ENCODE measurements at places on chromosomes 1 and 21.

- DNase-seq = no peak
These were observed 51.7 kb upstream of the ACADM start for GRCh38 chr1:75672528-75673393.

GRCh38 chr1:63968663-63969440, 195.0 kb downstream of the ROR1 start:
- no peak for DNase-seq

- DNase-seq = no peak
These were observed 58.3 kb downstream of the CHD5 start for GRCh38 chr1:6121651-6122370.

GRCh38 chr1:67434491-67434890, 4.3 kb upstream of the SERBP1 start:
- DNase-seq = no peak

DNA sequence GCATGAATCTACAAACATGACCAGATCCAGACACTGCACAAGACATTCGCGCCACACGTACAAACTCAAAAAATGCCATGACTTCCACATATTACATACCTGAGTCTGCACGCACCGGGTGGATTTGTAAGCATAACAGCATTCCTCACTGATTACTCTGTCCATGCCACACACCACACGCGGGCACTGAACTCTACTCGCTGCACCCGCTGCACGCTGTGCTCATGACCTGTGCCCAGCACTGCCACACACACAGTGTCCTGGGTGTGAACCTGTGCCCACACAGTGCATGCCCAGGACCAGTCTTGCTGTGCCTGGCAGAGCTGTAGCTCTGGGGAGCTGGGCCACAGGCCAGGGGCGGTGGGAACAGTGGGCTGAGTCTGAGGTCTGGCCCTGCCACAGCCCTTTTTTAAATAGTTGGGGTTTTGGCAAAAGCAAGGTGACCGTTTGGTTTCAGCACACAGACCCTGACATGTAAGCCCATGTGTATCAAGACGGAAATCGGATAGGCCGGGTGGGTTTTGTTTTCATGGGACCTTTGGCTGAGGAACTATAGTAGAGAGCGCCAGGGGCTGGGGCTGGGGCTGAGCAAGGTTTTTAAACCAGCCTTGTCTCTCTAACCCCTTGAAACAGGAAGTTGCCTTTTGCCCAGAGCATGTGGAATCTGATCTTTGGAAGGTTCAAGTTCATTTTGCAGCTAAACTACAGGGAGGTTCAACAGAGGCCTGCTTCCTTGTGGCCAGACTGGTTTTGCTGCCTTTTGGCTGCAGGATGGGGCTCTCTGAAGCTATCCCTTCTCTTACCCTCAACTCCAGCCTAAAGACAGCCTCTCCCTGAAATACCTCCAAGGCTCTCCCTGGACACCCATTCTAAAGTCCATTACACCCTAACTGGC, 12.3 kb upstream of the GOLT1A start:
- DNase-seq = no peak

- no peak for DNase-seq
These were observed 25.8 kb downstream of the RIPPLY3 start for GRCh38 chr21:37032293-37032692.

- no peak for DNase-seq
These were observed 4.1 kb downstream of the CD84 start for GRCh38 chr1:160575112-160575664.

DNA sequence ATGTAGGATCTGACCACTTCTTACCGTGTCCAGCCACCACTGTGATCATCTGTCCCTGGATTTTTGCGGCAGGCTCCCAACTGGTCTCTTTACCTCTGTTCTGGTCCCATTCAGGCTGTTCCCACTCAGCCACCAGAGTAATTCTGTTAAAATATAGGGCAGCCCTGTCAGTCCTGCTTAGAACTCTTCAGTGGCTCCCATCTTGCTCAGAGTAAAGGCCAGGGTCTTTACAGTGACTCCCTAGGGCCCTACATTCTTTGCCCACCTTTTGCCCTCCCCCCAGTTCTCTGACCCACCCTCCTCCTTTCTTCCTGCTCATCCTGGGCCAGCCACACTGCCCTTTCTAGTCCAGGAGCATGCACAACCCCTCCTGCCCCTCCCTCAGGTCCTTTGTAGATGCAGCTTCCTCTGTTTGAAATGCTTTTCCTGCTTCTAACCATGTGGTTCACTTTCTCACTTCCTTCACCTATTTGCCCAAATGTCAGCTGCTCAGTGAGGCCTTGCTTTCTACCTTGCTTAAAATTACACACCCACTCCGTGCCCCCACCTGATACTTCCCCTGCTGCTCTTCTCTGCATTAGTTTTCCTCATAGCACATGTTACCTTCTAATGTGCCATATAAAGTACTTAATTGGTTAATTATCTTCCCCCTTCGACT, 7.8 kb downstream of the UBIAD1 start:
- no peak for DNase-seq

DNA sequence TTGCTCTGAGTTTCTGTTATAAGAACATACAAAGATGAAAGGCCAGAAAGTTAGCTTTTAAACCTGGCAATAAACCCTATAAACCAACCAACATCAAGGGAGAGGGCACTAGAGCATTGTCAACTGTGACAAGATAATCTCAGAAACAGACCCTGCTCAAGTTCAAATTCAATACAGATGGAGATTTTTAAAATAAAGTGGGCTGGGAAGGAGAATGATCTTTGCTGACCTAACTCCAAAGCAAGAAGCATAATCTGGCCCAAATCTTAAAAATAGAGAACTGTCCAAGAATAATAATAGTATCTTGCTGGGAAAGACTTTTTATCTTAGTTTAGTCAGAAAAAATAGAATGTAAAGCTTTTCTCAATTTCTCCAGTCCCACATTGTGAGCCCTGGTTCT, 485.5 kb downstream of the DISC1 start:
- no peak for DNase-seq

DNA sequence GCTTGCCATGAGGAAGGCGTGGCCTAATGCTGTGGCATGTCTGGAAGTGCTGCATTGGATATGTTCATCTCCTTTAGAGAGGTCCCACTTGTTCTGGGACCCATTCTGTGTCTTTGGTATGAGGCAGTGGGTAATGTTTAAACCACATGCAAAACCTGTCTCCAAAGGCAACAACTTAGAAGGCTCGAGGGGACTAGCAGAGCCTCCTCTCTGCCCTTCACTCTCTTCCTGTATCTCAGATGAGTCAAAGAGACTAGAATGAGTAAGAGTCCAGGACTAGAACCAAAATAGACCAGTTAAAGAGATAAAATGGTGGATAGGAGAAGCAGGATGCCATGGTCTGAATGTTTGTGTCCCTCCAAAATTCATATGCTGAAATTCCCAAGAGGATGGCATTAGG, 220.8 kb upstream of the KIAA0040 start:
- DNase-seq = no peak

GRCh38 chr1:150015651-150016131, 5.2 kb upstream of the OTUD7B start:
- DNase-seq = no peak

GRCh38 chr1:149942207-149942606, 5.5 kb upstream of the MTMR11 start:
- no peak for DNase-seq

GRCh38 chr1:236795757-236796667, 920 bp downstream of the MTR start:
- DNase-seq = peak; percentile 64

- peak; percentile 28 for DNase-seq
These were observed 27.5 kb upstream of the TCEA3 start for GRCh38 chr1:23452011-23452411.

- no peak for DNase-seq
These were observed 503 bp upstream of the PIGM start for GRCh38 chr1:160032165-160032820.

DNA sequence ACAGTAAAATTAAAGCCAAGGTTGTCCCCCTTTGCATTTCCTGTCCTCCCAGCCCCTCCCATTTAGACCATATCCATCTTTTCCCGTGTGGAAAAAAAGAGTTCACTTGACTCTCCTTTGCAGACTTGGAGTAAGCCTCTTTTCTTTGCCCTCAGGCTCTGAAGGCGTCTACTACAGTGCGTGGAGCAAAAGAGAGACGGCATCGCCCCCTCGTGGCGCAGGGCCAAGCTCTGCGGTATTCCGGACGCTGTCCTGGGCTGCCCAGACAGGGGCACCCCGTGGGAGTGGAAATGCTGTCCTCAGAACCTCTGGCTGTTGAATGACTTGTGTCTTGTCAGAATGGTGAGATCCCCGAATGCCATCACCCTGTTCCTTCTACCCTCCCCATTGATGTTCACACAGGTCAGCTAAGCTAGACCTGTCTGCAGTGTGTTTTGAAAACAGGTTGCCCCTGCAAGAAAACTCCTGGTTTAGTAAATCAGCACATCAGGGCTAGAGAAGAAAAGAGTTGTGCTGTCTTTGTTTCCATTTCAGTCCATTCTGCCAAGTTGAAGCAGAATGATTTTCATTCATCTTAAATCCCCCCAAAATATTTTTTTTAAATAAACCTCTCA, 12.3 kb upstream of the GJA8 start:
- peak; percentile 4 for DNase-seq

GRCh38 chr1:239811211-239811885, 280.3 kb upstream of the FMN2 start:
- peak; percentile 2 for DNase-seq

GRCh38 chr21:19463966-19464365, 1060.4 kb upstream of the TMPRSS15 start:
- DNase-seq = no peak

DNA sequence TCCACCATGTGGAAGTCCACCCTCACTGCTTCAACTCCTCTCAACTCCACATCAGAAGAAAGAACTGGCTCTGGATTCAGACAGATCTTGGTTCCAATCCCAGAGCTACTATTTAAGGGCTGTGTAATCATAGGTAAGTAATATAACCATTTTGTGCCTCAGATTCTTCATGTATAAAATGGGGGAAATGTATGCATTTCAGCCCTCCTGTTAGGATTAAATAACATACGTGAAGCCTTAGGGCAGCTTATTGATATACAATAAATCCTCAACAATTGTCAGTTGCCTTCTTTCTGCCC, 23.3 kb downstream of the OTUD7B start:
- no peak for DNase-seq

DNA sequence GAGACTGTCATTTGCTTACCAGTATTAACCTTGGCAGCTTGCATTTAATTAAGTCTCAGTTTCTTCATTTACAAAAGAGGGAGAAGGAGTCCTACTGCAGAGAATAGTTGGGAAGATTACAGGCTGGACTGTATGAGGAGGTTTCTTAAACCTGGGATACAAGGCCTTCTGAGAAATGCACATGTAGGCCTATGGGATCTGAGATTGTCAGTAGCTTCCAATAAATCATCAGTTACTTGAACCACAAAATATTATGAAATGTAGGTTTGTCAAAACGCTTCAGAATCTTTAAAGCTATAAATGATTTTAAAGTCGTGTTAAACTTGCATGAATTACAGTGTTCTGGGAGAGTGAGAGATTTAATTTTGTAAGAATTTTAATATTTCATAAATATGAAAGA, 69.6 kb downstream of the NRIP1 start:
- DNase-seq = no peak

DNA sequence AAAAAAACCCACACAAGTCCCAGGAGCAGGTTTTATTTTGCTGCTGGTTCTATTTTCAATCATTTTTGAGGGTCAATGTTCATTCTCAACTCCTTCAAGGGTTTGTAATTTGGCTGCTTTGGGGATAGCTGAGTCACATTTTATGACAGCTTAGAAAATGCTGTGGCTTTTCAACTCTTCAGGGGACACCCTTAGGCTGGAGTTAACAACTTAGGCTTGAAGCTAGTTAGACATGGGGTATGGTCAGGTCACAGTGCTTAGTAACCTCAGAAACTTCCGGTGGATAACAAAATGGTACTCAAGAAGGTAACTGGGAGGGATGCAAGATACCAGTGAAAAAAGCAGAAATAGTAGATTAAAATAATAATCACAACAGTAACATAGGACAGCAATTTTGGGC, 308.8 kb downstream of the HHIPL2 start:
- no peak for DNase-seq

- DNase-seq = no peak
These were observed 137.3 kb downstream of the SDCCAG8 start for GRCh38 chr1:243393096-243393495.

DNA sequence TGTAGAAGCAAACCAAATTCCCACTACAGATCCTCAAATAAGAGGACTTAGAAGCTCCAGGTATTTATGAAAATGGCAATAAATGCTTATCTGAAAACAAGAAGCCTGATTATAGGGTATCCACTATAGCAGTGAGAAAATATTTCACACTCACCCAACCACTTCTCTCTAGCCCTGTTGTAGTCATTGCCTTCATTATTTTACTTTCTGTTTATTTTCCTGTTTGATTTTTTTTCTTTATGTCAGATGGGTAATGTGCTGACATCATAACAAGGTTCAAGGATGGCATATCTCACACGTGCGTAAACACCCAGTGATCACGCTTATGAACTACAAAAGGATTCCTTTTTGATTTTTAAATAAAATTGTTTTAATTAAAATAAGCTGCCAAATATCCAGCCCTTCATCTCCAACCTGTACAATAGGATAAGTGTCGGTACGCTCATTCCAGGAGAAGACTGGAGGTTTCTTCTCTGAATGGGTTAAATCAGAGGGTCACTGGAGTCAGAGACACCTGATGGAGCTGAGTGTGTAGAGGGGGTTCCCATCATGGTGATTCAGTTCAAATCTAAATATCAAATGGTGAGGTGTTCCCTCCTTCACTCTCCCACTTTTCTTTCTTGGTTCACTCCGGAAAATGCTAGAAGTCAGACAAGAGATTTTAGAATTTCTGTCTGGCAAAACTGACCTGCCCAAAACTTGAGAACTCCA, 8.2 kb upstream of the S1PR1 start:
- DNase-seq = no peak

GRCh38 chr1:12756768-12757413, 10.9 kb downstream of the CFAP107 start:
- no peak for DNase-seq

- DNase-seq = no peak
These were observed 252.5 kb downstream of the SIPA1L2 start for GRCh38 chr1:232377494-232377770.

DNA sequence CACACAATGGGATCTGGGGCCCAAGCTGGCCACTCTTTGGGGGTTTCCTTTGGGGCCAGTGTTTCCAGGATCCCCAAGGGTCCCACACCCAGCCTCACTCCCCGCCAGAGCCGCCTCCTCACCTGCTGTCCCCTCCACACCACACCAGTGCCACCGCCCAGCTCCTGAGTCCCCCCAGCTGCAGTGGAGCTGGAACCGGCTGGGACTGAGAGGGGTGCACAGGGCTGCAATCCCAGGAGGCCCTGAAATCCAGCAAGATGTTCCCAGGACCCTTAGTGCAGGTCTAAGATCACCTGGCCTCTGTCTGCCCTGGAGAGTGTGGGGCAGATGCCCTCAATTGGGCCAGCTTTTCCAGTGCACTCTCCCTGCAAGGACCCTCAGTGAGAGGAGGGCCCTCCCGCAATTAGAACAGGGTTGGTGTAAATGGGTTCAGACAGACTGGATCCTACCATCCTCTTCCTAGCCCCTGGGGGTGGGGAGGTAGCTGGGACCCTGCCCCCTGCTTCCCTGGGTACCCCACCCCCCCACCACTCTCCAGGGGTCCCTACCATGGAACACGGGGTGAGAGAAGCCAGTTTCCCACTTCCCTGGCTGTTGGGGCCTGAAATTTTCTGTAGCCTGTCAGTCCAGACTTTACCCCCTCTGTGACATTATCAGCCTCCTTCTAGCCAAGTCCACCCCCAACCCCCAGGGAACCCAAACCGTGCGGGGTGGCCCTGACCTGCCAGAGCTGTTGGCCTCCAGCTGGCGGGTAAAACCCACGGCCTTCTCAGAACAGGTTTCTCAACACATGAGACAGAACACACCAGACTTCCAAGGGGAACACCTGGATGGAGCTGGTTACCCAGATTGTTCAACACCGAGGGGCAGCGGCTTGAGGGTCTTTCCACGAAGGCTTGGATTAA, 7.0 kb downstream of the KRTAP10-12 start:
- no peak for DNase-seq

Measured in effector memory CD4-positive, alpha-beta T cell (primary cell).